Calu3 (cell line): ENCODE measurements at places on chromosomes 3 and 15. TPM values are rescaled to one million over a fixed set of nuclear protein-coding genes. Genes with fewer than 3 reads are reported as not detected.

GRCh38 chr15:65743637-65744252 is 48.3 kb downstream of the DENND4A start:
- H3K27ac ChIP-seq = no peak overlapping the region
- H3K4me1 ChIP-seq = no peaks in the 10 kb centered on the region
- no peak overlapping the region for H3K4me3 ChIP-seq
- no peak for DNase-seq

GRCh38 chr3:111190518-111190917 is 118.9 kb downstream of the NECTIN3 start:
- no peak overlapping the region for H3K4me3 ChIP-seq
- no peaks in the 10 kb centered on the region for H3K27me3 ChIP-seq
- H3K4me1 ChIP-seq = no peaks in the 10 kb centered on the region
- H3K27ac ChIP-seq = no peak overlapping the region

The COL6A6 gene
- not detected in 2 replicates for total RNA-seq

DNA sequence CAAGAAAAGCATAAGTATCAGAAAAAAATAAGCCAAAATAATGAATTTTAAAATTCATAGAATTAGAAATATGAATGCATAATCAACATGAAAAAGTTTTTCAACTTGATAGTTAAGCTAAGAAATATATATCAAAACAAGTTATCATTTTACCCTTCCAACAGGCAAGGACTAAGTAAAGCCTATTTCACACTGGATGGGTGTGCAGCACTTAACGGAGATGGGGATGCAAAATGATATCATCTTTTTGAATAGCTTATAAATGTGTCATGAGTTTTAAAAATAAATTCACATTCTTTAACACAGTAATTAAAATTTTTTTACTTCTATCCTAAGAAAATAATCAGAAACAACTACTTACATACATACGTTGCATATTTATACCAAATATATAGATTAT is 20.9 kb downstream of the PIK3R4 start:
- DNase-seq = no peak
- H3K36me3 ChIP-seq = peaks cover 20% of the 10 kb centered on the region
- no peak overlapping the region for H3K4me3 ChIP-seq
- H3K4me1 ChIP-seq = no peaks in the 10 kb centered on the region
- no peaks in the 10 kb centered on the region for H3K27me3 ChIP-seq

DNA sequence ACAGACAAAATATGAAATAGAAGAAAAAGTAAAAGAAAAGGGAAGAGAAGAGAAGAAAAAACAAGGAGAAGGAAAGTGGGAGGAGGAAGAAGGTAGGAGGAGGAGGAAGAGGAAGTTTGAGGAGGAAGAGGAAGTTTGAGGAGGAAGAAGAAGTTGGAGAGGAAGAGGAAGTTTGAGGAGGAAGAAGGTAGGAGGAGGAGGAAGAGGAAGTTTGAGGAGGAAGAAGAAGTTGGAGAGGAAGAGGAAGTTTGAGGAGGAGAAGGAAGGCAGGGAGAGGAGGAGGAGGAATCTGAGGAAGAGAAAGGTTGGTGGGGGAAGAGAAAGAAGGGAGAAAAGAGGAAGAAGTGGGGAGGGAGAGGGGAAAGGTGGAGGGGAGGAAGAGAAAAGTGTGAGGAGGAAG is 169.2 kb upstream of the RORA start:
- H3K36me3 ChIP-seq = no peaks in the 10 kb centered on the region
- DNase-seq = no peak
- H3K27ac ChIP-seq = no peak overlapping the region

GRCh38 chr3:97612632-97613031 is 151.9 kb upstream of the ARL6 start:
- no peak overlapping the region for H3K27ac ChIP-seq
- H3K36me3 ChIP-seq = no peaks in the 10 kb centered on the region
- DNase-seq = no peak
- H3K27me3 ChIP-seq = no peaks in the 10 kb centered on the region
- no peaks in the 10 kb centered on the region for H3K4me1 ChIP-seq
- H3K4me3 ChIP-seq = no peak overlapping the region

The FRMD5 gene
- 7.0 and 10.9 TPM in 2 replicates for total RNA-seq

- peak overlapping the region; percentile 26 for H3K4me3 ChIP-seq
- peak; percentile 27 for DNase-seq
- no peaks in the 10 kb centered on the region for H3K27me3 ChIP-seq
- peak overlapping the region; percentile 47 for H3K27ac ChIP-seq
- H3K4me1 ChIP-seq = peaks cover 32% of the 10 kb centered on the region
These were observed 526.0 kb downstream of the FOXP1 start for GRCh38 chr3:71057526-71057894.

DNA sequence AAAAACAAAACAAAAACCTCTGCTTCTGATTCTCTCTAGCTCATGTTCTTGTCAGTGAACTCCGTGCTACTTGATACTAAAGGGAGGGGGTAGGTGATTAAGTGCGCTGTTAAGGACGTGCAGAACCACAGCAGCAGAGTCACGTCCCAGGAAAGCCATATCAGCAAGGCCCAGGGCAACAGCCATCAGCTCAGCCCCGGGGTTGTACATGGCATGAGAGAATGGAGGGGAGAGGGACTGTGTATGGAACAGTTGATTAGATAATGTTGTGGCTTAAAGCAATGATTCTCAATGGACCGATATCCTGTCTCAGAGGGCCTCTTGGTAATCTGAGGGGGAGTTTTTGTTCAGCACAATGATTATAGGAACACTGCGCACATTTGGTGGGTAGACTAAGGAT is 27.6 kb downstream of the C2CD4A start:
- DNase-seq = no peak
- H3K4me1 ChIP-seq = peaks cover 26% of the 10 kb centered on the region
- no peaks in the 10 kb centered on the region for H3K36me3 ChIP-seq
- H3K27ac ChIP-seq = no peak overlapping the region
- no peaks in the 10 kb centered on the region for H3K27me3 ChIP-seq

The ROPN1 gene
- total RNA-seq = not detected in 2 replicates

The C3orf70 gene
- total RNA-seq = 0.10 and 0.12 TPM in 2 replicates

DNA sequence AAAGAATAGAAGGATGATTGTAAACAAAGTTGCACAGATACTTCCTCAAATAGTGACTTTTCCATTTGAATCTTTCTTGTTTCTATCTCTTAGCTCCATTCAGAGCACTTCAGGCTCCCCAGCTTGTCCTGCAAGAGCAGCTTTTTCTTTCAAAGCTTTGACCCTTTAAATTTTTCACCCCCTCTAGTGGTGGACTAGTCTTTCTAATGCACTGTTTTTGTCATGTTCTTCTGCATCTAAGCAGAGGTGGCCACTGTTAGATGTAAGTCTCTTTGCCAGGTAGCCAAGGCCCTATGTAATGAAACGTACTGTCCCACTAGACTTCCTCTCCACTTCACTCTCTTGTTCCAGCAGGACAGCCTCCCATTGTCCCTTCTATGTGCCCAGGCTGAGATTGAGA is 74.0 kb upstream of the MANF start:
- H3K27ac ChIP-seq = no peak overlapping the region
- DNase-seq = no peak
- H3K36me3 ChIP-seq = no peaks in the 10 kb centered on the region
- peaks cover 23% of the 10 kb centered on the region for H3K27me3 ChIP-seq

DNA sequence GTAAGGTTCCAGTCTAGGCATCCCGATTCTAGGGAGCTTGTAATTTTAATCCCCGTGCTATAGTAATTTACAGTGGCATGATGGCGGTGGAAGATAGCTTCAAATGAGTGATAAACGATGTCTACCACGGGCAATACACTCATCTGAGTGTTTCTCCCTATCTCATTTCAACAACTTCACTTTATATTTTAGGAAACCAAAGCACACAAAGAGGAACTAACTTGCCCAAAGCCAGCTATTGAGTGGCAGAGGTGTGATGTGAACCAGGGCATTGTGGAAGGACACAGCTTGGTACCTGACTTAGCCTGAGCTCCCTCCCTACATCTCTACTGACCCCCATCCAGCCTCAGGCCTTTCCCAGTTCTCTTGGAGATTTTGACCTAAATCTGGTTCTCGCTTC is 16.9 kb upstream of the FILIP1L start:
- no peaks in the 10 kb centered on the region for H3K36me3 ChIP-seq
- no peak for DNase-seq
- H3K27me3 ChIP-seq = no peaks in the 10 kb centered on the region
- no peaks in the 10 kb centered on the region for H3K4me1 ChIP-seq
- H3K27ac ChIP-seq = no peak overlapping the region

GRCh38 chr3:127970966-127971592 is 56.0 kb downstream of the KBTBD12 start:
- H3K4me3 ChIP-seq = no peak overlapping the region
- no peaks in the 10 kb centered on the region for H3K36me3 ChIP-seq
- peak; percentile 54 for DNase-seq
- H3K4me1 ChIP-seq = no peaks in the 10 kb centered on the region

- DNase-seq = no peak
- H3K4me1 ChIP-seq = no peaks in the 10 kb centered on the region
- H3K36me3 ChIP-seq = no peaks in the 10 kb centered on the region
- no peaks in the 10 kb centered on the region for H3K27me3 ChIP-seq
- no peak overlapping the region for H3K4me3 ChIP-seq
- no peak overlapping the region for H3K27ac ChIP-seq
These were observed 84.1 kb downstream of the ST6GAL1 start for GRCh38 chr3:187014417-187014864.

The DPPA2 gene
- total RNA-seq = not detected in 2 replicates

- H3K4me3 ChIP-seq = no peak overlapping the region
- no peaks in the 10 kb centered on the region for H3K4me1 ChIP-seq
- no peak overlapping the region for H3K27ac ChIP-seq
These were observed 31.3 kb downstream of the ATP13A3 start for GRCh38 chr3:194455481-194455880.

GRCh38 chr3:50194128-50194902 is 2.9 kb downstream of the GNAT1 start:
- peak; percentile 50 for DNase-seq
- peaks cover 15% of the 10 kb centered on the region for H3K27me3 ChIP-seq
- no peak overlapping the region for H3K27ac ChIP-seq

The XCR1 gene
- not detected in 2 replicates for total RNA-seq

DNA sequence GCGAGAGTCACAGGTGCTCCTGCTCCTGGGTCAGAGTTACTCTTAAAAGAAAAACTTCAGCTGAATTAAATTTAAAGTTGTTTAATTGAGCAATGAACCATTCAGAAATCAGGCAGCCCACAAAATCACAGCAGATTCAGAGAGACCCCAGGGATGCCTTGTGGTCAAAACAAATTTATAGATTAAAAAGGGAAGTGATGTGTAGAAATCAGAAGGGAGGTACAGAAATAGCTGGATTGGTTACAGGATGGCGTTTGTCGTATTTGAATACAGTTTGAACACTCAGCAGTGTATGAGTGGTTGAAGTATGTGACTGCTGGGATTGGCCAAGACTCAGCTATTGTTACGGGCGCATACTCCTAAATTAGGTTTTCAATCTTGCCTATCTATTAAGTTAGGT is 58.6 kb downstream of the UACA start:
- H3K27ac ChIP-seq = no peak overlapping the region
- H3K4me1 ChIP-seq = peaks cover 45% of the 10 kb centered on the region
- no peaks in the 10 kb centered on the region for H3K27me3 ChIP-seq
- H3K4me3 ChIP-seq = no peak overlapping the region

DNA sequence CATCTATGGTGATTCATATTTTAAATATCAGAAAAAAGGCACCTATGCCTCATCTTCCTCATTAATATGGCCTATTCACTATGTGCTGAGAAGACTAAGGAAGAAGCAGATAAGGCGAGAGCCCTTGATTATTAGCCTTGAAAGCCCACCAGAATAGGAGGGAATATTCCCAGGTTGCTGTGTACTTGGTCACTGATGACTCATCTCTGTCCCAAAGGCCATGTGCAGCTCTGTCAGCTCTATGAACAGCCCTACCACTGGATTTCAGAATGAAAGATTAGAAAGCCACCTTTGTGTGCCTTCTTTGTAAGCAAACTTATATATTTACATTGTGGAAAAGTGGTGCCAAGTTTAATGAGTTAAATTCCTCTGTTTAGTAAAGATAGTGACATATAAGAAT is 211.5 kb downstream of the NFKBIZ start:
- H3K27ac ChIP-seq = no peak overlapping the region
- peaks cover 9% of the 10 kb centered on the region for H3K4me1 ChIP-seq
- DNase-seq = peak; percentile 22
- no peak overlapping the region for H3K4me3 ChIP-seq
- H3K36me3 ChIP-seq = no peaks in the 10 kb centered on the region
